ENCODE measurements at places on chromosomes 3 and 15. TPM values are rescaled to one million over a fixed set of nuclear protein-coding genes. Genes with fewer than 3 reads are reported as not detected.

Gene ZBED2
- not detected for total RNA-seq

Gene WDR82
- total RNA-seq = 149 TPM

Gene OR4F15
- not detected for total RNA-seq

Gene ARPP21
- total RNA-seq = not detected

Gene CCR9
- 4.5 TPM for total RNA-seq

Gene NCEH1
- 5.1 TPM for total RNA-seq

Gene PRR20G
- not detected for total RNA-seq

Gene GRK7
- total RNA-seq = 0.25 TPM

Gene CCR4
- total RNA-seq = 99.6 TPM

Gene CPN2
- total RNA-seq = not detected

Gene GABRA5
- not detected for total RNA-seq

Gene GOLGA6L10
- total RNA-seq = 3.0 TPM

Gene NTRK3
- total RNA-seq = 0.67 TPM

Gene SLC12A1
- not detected for total RNA-seq

Gene RPP25
- 2.8 TPM for total RNA-seq

Gene RTP1
- total RNA-seq = not detected

Gene PPP1R14D
- total RNA-seq = not detected

Gene CRABP1
- not detected for total RNA-seq

Gene PSTPIP1
- total RNA-seq = 225 TPM

Gene ALAS1
- total RNA-seq = 30.0 TPM

Gene CSPG4
- not detected for total RNA-seq

Gene GRIP2
- total RNA-seq = not detected

Gene CCR2
- total RNA-seq = 16.3 TPM

Gene PDHB
- 58.6 TPM for total RNA-seq

Gene CCR3
- total RNA-seq = 0.55 TPM

Gene CNTN3
- not detected for total RNA-seq

Gene CD200R1
- total RNA-seq = 29.2 TPM

Gene SLC15A2
- 4.3 TPM for total RNA-seq

Gene RARB
- total RNA-seq = not detected

Gene LRRC34
- 0.47 TPM for total RNA-seq

Gene AADACL2
- not detected for total RNA-seq

Gene TM6SF1
- total RNA-seq = 0.38 TPM

Gene CFAP91
- not detected for total RNA-seq

Gene DHX30
- 93.0 TPM for total RNA-seq

Gene EPHB3
- total RNA-seq = 0.67 TPM

Gene FMN1
- total RNA-seq = 0.84 TPM

Gene OXNAD1
- 84.7 TPM for total RNA-seq

Gene TRH
- total RNA-seq = not detected

Gene TMCO5A
- not detected for total RNA-seq

Gene PLA2G4D
- not detected for total RNA-seq

Gene GOLGA8S
- 0.30 TPM for total RNA-seq

Gene ZNF619
- 16.6 TPM for total RNA-seq

Gene PIGZ
- 0.33 TPM for total RNA-seq

Gene COLQ
- total RNA-seq = 6.3 TPM

Gene LINGO1
- total RNA-seq = not detected

Gene CNTN6
- not detected for total RNA-seq

Gene ARL6
- 6.4 TPM for total RNA-seq

Gene SMCO1
- not detected for total RNA-seq

Gene RPL14
- 2,785 TPM for total RNA-seq

Gene SH3GL3
- total RNA-seq = not detected

Gene PARP15
- 74.5 TPM for total RNA-seq

All from CD4-positive, alpha-beta memory T cell (primary cell).